ENCODE measurements at places on chromosomes 1 and 21. TPM values are rescaled to one million over a fixed set of nuclear protein-coding genes. Genes with fewer than 3 reads are reported as not detected.

GRCh38 chr21:46049890-46050667 lies 47.8 kb upstream of the COL6A2 start:
- H3K27ac ChIP-seq = peak overlapping the region; percentile 99
- no peak for DNase-seq
- no peak overlapping the region for H3K4me3 ChIP-seq

DNA sequence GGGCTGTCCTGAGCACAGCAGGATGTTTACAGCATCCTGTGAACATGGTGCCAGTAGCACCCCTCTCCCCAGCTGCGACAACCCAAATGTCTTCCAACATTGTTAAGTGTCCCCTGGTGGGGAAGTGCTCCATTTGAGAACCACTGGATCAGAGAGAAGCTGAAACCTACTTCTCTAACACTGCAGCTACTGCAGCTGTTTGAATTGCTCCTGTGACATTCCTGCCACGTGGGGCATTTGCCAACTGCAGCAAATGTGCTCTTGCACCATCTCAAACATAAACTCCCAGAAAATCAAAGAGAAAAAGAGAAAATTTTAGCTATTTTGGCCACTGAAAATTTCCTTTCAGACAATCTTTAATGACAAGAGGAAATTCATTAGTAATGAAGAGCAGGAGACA lies 11.0 kb downstream of the SLC2A5 start:
- H3K27me3 ChIP-seq = no peaks in the 10 kb centered on the region
- DNase-seq = peak; percentile 65
- H3K4me3 ChIP-seq = no peak overlapping the region
- no peak overlapping the region for H3K27ac ChIP-seq

GRCh38 chr21:37356706-37357105 lies 9.9 kb upstream of the DYRK1A start:
- no peaks in the 10 kb centered on the region for H3K36me3 ChIP-seq
- no peaks in the 10 kb centered on the region for H3K4me1 ChIP-seq
- DNase-seq = no peak

GRCh38 chr1:173914366-173914871 lies 2.7 kb downstream of the SERPINC1 start:
- no peak overlapping the region for H3K27ac ChIP-seq
- H3K27me3 ChIP-seq = no peaks in the 10 kb centered on the region
- no peaks in the 10 kb centered on the region for H3K4me1 ChIP-seq
- no peak overlapping the region for H3K4me3 ChIP-seq

The TNNT2 gene
- not detected for total RNA-seq

The KIF17 gene
- total RNA-seq = not detected

All from GM23248 (cell line).